ENCODE measurements at places on chromosomes 12 and 14.

- peak; percentile 36 for DNase-seq
These were observed 208.6 kb downstream of the SLC38A4 start for GRCh38 chr12:46617167-46617566.

DNA sequence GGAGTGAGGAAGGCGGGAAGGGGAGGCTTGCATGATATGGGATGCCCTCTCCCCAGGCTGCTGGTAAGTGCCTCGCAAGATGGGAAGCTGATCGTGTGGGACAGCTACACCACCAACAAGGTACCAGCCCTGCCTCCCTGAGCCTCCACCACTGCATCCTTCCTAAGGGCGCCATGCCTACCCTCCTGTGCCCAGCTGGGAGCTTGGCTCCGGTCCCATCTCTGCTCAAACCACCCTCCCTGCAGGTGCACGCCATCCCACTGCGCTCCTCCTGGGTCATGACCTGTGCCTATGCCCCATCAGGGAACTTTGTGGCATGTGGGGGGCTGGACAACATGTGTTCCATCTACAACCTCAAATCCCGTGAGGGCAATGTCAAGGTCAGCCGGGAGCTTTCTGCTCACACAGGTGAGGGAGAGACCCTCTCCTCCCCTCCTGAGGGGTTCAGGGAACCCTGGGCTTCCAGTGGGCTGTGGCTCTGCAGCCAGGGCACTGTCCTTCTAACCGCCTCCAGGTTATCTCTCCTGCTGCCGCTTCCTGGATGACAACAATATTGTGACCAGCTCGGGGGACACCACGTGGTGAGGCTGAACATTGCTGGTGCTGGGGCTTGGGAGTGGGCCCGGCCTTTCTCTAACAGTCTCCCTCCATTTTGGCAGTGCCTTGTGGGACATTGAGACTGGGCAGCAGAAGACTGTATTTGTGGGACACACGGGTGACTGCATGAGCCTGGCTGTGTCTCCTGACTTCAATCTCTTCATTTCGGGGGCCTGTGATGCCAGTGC lies 2.6 kb downstream of the GNB3 start:
- DNase-seq, result no peak

GRCh38 chr14:57171363-57171762 lies 97.3 kb downstream of the EXOC5 start:
- no peak for DNase-seq

- no peak for DNase-seq
These were observed 10.9 kb downstream of the HDAC7 start for GRCh38 chr12:47808574-47809365.

DNA sequence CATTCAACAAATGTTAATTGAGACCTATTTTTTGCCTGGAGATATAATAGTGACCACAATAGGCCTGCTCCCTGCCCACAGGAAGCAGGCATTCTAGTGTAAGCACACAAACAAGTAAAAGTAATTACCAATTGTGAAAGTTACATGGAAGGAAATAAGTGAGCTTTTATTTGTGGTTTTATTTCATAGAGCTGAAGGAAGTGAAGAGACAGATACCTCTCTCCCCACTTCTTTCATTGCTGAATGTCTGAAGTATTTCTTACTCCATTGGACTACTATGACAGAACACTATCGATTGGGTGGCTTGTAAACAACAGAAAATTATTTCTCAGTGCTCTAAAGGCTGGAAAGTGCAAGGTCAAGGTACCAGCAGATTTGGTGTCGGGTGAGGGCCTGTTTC lies 183.5 kb downstream of the PRKCH start:
- DNase-seq, result no peak

GRCh38 chr12:110581931-110582275 lies 1.2 kb downstream of the PPTC7 start:
- DNase-seq, result no peak

DNA sequence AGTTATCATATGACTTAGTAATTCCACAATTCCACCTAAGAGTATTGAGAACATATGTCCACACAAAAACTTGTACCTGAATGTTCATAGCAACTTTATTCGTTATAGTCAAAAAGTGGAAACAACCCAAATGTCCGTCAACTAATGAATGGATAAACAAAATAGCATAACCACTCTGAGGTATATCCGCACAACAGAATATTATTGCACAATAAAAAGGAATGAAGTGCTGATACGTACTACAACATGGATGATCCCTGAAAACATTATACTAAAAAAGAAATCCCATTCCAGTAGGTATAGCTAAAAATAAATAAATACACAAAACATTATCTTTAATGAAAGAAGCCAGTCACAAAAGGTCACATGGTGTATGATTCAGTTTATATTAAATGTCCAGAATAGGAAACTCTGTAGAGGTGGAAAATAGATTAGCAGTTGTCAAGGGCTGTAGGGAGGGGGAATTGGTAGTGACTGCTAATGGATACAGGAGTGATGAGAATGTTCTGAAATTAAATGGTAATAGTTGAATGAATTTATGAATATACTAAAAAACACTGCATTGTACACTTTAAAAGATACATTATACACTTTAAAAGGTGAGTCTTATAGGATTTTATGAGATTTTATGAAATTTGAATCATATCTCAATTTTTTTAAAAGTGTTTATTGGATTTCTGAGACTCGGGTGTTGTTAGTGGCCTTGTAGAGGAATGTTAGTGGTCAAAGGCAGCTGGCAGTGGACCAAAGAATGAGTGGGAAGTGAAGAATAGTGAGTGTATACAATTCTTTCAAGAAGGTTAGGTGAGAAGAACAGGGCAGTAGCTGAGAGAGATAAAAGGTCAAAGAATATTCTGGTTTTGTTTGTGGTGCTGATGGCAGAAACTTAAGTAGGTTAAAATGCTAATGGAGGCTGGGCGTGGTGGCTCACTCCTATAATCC lies 36.3 kb upstream of the BAZ1A start:
- DNase-seq, result no peak

DNA sequence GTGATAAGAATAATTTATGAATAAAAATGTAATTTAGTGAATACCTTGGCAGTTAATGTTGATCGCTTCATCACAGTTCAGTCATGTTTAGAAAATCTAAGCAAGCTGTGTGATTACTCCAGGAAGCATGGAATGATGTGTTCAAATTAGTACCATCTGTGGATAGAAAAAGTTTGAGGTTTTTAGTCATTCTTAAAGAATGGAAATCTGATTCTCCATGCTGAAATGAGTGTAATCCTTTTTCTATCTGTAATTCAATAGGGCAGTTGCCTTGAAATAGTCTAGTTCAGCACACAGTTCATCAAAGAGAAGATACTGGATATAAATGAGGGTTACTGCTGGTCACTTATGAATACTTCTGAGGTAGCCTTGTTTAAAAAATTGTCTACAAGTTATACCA lies 127.2 kb upstream of the MYF6 start:
- peak; percentile 92 for DNase-seq

- DNase-seq, result no peak
These were observed at the start of gene SDR9C7 for GRCh38 chr12:56933826-56934625. TSS of gene SDR9C7 (minus strand) at chr12:56934408. CDS start at chr12:56934261, 147 bp downstream.

DNA sequence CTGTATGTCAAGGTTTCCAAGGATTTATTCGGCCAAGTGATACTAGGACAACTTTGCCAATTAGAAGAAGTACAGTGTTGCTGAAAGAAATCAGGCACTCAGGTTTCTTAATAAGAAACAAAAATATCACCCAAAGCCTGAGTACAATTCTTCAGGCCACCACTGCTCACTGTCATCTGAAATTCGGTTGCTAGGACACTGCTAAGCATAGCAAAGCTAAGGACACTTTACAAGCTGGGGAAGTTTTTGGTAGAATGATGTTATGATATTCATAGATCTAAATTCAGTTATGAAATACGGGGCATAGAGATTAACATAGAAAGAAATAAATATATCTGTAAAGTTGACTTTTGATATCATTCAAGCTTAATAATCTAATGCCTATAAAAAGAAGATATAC lies 505.1 kb downstream of the NELL2 start:
- DNase-seq, result no peak

DNA sequence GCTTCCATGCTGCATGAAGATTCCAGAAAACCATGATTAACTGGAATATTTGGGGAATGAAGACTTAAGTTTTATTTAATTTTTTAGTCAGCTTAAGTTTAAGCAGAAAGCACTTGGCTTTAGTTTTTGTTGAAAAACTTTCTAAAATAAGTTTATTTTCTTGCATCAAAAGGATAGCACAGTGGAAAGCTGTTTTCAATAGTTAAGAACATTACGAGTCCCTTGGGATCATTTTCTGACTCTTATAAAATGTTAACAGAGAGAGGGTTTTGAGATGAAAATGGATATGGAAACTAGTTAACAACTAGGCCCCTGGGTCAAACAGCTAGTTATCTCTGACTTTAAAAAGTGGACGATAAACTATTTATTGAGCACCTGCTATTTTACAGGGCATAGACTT lies 181.9 kb upstream of the SLC38A2 start:
- DNase-seq, result no peak

DNA sequence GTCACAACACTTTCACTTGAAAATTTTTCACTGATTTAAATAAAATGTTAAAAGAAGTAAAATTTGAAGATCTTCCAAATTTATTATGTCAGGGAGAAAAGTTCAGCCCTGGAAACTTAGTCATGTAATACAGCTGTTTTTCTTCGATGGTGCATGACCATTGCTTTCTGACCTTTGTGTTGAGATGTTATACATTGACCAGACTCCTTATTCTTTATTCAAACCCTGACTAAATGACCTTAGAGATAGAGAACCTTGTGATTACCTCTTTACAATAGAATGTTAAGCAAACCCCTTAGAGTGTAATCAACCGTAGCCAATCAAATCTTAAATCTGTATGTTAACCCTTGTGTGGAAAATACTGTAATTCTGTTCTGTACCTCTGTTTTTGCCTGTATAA lies 34.5 kb downstream of the PLCZ1 start:
- no peak for DNase-seq

GRCh38 chr12:3991798-3992580 lies 118.8 kb upstream of the PARP11 start:
- DNase-seq, result no peak

DNA sequence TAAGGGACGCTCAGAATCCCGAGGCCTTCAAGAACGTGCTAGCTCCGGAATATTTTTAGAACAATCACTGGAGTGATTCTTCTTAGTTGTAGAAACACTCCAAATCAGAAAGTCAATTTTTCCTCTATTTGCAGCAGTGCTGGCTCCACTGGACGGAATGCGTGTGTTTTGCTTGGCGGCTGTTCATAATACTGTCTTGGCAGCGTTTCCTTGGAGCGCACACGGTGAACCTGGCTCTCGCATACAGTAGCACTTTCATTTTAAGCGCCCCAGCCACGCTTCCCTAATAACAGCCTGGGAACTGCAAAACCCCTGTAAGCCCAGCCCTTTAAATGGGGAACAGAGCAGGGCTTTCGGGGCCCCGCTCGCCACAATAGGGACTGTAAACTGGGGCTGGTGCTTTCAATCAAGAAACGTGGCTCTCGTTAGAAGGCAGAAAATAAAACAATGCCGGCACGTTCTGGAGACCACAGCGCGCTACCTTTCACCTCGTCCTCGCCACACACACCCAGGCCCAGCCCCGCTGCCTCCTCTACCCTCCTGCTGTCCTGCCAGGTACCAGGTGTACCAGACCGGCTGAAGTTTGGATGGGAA lies 79.9 kb downstream of the BCL11B start:
- DNase-seq, result peak; percentile 60

DNA sequence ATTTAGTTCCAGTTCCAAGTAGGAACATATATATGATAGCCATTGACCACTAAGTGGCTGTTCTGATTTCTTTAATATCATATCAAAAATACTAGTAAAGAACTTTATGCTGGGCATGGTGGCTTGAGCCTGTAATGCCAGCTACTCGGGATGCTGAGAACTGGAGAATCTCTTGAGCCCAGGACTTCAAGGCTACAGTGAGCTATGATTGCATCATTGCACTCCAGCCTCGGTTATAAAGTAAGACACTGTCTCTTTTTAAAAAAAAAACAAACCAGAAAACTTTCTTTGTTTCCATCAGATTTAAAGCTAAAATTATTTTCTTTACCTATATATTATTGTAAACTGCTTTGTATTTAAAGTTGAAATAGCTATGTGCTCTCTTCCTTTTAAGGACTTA lies 127.0 kb downstream of the SCAF11 start:
- no peak for DNase-seq

DNA sequence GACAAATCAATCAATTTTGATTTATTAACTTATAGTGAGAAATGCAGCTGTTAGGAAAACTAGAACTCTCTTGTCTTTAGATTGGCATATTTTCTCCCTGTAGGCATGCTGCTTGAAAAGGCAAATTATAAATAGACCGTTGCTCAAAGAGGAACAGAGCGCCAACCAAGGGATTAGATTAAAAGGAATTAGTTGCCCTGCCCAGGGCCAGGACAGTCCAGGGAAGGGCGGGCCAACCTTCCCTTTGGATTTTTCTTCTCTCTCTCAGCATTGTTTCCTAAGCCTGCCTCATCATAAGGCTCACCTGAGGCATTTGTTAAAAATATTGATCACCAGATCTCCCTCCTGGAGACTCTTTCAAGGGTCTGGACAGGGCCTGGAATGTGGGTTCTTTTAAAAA lies 8.6 kb downstream of the CIPC start:
- DNase-seq, result no peak

- no peak for DNase-seq
These were observed 34.8 kb downstream of the MEG3 start for GRCh38 chr14:100860556-100861187.

All from fibroblast of the conjunctiva (primary cell).